ENCODE measurements at places on chromosomes 7 and 10. TPM values are rescaled to one million over a fixed set of nuclear protein-coding genes. Genes with fewer than 3 reads are reported as not detected.

GRCh38 chr10:30803892-30804322, 174.4 kb upstream of the LYZL2 start:
- no peak for DNase-seq

- DNase-seq, result no peak
Observed at GRCh38 chr10:2471811-2472210, 595.5 kb upstream of the PFKP start.

GRCh38 chr7:5248201-5248885, 34.4 kb upstream of the SLC29A4 start:
- no peak for DNase-seq

EPHA1 gene
- 17.9 TPM for polyA plus RNA-seq

SLC29A4 gene
- polyA plus RNA-seq, result 29.6 TPM

GRCh38 chr10:13699216-13699615, 112.5 kb downstream of the PRPF18 start:
- no peak for DNase-seq

RFC2 gene
- polyA plus RNA-seq, result 38.7 TPM

DNA sequence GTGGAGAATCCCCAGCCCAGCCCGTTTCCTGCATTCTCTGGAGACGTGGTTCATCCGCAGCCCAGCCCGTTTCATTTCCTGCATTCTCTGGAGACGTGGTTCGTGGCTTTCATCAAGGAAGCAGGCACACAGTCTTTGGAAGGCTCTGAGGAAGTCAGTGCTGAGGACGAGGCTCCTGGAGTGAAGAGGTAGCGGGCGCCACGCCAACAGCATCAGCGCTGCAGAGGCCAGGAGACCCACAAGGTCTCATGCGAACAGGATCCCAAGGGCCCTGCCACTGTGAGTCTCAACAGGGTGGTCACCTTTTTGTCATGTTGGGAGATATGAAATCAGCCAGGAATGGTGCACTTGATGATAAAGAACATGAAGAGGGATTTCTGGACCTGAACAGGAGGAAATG, 12.4 kb upstream of the TCERG1L start:
- DNase-seq, result no peak
